ENCODE measurements at places on chromosomes 7 and 10.

GRCh38 chr10:35126062-35126529, 550 bp upstream of the CREM start:
- no peak for DNase-seq

DNA sequence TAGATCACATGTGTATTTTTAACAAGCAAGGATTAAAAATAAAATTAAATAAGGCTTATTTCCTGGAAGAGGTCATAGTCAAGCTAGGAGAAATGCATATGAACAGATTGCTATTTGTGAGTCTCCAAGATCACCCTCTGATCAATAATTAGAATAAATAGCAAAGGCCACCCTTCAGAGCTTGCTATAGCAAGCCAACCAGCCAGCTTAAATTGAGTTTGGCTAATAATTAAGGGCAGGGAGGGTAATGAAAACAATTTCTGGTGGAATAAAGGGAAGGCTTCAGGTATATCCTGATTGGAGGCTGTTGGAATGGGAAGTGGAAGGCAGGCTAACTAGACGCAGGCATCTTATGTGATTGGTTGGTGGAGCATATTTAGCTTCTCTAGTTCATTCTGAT, 403.5 kb downstream of the ARL4A start:
- no peak for DNase-seq

- DNase-seq, result no peak
Observed at GRCh38 chr7:8105449-8106095, 137.0 kb downstream of the GLCCI1 start.

- DNase-seq, result no peak
Observed at GRCh38 chr7:44533301-44534055, 7.7 kb downstream of the NPC1L1 start.

DNA sequence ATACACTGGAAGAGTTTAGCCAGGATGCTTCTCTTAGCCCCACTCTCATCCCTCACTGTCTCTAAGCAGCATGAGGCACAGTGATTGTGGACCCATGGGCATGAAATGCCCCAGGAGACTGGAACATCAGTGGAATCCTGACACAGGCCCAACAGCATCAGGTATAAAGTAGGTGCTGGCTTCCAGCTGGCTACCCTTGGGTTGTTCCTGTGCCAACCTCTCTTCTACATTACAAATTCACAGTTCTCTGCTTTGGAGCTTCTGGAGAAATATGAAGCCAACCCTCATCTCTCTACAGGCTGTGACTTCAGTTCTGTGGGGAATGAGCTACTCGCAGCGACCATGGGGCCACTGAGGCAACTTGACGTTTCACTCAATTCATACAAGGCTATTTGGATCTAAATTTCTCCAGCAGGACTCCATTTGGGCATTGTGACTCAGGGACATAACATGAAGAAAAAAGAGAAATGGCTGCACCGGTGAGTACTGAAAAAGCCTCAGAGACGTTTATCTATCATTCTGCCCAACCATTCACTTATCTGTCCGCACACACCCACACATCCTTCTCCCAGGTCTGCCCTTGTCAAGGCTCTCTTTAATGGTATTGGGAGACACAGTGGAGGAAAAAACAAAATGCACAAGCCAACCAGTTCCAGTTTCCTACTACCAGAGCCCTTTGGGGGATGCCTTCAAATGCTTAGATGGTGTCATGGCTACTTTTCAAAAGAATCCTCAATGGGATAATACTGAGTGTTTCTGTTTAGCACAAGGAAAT, 35.4 kb upstream of the TM9SF3 start:
- DNase-seq, result peak; percentile 85

DNA sequence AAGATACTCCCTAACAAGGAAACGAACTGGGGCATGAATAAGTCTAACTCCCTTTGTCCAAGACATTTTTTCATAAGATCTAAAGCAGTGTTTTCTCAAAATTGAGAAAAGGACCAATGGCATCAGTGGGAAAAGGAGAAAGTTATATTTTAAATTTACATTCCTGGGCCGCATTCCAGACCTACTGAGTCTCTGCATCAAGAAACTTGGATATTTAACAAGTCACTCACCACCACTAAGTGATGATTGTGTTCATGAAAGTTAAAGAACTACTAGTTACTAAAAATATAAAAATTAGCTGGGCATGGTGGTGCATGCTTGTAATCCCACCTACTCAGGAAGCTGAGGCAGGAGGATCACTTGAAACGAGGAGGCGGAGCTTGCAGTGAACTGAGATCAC, 149.6 kb upstream of the MEOX2 start:
- DNase-seq, result no peak

DNA sequence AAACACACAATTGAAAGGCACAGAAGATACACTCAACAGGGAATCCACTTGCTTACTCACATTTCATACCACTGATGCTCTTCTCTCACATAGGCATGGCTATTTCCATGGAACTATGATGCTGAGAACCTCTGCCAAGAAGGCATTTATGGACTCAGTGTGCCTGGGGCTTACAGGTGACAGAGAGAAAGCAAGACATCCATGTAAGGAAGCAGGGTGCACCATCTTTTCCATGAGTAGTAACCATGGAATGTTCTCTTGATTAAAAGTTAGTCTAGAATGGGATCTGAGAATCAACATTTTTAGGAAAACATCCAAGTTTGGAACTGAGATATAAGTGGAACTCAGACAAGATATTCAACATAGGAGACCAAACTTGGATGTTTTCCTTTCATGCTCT, 52.5 kb upstream of the MACC1 start:
- DNase-seq, result no peak

DNA sequence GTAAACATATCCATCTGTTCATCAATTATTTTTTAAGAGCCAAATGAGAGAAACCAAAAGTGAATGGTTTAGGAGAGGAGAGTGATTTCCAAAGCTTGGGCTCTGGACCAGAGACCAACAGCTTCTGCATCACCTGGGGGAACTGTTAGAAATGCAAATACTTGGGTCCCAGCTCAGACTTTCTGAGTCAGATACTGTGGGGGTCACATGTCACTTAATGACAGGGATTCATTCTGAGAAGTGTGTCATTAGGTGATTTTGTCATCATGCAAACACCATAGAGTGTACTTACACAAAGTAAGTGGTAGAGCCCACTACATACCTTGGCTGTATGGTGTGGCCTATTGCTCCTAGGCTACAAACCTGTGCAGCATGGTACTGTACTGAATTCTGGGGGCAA, 128.5 kb upstream of the PRR15 start:
- DNase-seq, result no peak

DNA sequence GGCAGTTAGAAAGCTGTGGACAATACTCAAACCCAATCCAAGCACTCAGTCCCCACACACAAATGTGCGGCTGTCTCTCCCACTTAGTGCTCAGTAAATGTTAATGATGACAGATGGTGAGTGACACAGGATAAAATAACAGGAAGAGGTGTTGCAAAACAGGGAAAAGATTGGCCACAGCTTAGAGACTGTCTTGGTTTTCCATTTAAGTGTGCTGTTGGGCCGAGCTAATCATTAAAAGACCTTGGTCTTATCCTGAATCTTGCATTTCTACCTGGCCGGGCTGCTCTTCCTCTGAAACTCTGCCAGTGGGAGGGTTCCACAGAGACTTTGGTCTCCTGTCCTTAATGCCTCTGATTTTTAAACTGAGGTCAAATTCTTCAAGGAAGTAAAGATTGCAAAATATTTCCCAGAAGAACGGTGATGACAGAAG, 113.1 kb upstream of the RNF32 start:
- no peak for DNase-seq

DNA sequence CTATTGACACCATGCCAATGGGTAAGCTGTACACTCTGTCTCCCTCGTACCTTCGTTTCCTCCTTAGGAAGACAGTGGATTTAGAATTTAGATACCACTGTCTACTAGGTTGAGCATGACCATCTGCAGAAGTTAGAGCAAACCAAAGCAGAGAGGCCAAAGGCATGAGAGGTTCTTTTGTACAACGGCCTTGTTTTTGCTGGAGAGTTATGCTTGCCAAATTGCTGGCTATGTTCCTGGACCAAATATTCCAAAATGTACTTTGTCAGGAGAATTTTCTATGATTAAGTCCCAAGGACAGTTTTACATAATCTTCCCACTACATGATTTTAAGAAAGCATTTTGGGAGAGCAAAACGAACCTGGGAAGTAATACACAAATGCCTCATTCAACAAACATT, 47.9 kb upstream of the PLCE1 start:
- no peak for DNase-seq

DNA sequence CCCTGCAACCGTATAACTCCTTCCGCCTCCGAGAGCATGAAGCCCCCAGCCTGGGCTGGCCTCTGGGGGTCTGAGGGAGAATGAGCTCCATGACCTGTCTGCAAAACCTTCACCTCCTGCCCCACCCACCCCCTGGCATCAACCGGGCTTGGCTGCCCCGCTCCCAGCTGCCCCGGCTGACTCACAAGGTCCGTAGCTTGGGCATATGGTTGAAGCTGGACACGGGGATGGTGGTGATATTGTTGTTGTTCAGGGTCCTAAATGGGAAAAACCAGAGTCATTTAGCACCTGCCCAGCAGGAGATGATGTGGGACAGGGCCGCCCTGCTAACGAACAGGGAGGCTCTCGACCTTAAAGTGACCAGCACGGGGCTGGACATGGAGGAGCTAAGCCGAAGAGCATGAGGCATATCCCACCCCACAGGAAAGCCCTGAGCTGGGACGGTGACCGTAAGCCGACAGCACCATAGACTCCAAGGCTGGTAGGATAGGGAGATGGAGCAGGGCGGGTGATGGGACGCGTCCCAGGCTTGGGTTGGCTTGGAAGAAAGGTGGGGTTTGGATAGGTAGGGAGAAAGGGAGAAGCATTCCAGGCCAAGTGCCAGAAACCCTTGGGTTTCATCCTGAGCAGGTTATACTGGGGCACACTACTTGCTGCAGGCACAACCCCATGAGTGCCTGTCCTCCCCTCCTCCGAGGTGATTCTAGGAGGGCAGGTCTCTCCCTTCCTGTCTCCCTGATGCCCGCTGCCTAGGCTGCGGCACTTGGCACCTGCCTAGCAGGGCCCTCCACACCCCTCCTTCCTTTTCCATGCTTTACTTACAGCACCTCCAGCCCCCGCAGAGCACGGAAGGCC, 121.5 kb downstream of the SLIT1 start:
- no peak for DNase-seq

DNA sequence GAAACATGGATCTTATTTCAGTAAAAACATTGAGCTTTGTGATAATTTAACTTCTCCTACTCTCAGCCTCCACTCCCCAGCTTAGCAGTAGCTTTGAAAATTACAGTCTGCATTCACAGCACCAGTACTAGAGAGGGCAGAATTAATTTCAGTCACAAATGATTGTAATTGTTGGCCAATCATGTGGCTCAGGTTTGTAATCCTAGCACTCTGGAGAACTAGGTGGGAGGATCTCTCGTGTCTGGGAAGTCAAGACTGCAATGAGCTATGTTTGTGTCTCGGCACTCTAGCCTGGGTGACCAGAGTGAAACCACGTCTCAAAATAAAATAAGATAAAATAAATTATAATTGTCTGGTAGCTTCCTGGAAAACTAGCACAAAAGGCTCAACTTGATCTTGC, 620.9 kb downstream of the TNS3 start:
- no peak for DNase-seq

DNA sequence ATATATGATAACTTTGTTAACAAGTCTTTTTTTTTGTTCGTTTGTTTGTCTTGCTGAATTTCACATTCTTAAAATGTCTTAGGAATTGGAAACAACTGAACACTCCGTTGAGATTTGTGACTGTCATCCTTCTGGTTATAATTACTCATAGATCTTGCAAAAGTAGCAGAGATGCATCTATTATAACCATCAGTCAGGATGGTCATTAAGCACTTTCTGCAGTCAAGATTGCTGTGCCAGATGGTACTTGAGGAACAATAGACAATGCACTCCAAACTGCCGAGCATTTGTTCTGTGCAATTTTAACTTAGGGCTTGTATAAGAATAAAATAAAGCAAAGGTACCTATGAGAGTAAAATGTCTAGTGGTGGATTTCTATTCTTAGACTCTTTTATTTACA, 710.1 kb upstream of the KCND2 start:
- DNase-seq, result no peak

GRCh38 chr10:28298951-28299350, 3.9 kb downstream of the MPP7 start:
- DNase-seq, result no peak

GRCh38 chr7:80380957-80381356, 130.9 kb downstream of the GNAT3 start:
- DNase-seq, result no peak

DNA sequence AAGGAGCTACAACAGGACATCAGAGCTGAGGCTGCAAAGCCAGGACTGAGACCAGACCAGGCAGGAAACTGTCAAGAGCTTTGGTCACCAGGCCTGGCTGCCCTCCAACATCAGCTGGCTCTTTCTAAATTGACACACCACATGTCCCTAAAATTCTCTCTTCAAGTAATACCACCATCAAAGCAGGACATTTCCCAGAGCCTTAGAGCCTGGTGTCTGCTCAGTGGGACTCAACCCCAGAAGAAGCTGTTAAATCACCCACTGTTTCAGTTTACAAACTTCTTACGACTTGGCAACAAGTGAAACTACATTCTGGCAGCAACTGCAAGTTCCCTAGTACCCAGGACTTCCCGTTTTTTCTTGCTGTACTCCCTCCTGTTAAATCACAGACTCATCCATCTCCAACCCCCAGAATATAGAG, 3.8 kb upstream of the IL6 start:
- DNase-seq, result peak; percentile 59

DNA sequence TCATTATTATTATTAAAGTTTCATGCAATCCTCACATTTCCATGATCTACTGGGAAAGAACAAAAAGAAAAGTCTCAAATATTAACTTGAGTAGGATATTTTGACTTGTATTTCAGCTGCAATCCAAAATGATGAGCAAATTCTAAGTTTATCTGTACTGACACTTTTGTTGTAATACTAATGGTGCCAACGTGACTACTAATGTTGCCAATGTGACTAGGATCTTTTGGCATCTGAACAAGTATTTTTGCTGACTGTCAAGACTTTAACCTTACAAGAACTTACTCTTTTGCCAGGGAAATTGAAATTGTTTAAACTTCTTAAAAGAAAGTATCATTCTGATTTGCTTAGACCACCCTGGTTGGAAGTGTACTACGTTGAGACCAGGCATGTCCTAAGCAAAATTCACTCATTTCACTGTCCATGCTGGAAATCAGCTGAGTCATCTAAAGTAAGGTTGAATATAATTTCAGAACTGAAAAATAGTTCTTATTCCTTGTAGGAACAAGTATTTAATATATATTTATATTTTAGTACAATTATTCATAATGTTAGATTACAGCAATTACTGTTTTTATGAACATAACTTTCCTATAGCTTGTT, 78.5 kb upstream of the LYZL1 start:
- no peak for DNase-seq

- DNase-seq, result no peak
Observed at GRCh38 chr10:91077549-91078071, 142.9 kb upstream of the PCGF5 start.

DNA sequence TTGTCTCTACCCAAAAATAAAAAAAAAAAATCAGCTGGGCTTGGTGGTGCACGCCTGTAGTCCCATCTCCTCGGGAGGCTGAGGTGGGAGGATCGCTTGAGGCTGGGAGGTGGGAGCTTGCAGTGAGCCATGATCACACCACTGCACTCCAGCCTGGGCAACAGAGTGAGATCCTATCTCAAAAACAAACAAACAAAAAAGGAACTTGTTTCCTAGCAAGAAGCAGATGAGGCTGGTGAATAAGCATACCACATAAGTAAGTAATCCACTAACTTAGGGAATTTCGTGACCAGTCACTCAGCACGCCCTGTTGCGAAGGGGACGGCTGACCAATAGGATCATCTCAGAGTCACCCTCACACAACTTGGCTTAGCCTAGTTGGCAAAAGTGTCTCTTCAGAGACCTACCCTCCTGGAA, 64.6 kb downstream of the CUX1 start:
- DNase-seq, result no peak

GRCh38 chr10:116704926-116705325, 37.4 kb downstream of the HSPA12A start:
- DNase-seq, result no peak
